Left lung (tissue), 14 donors: ENCODE measurements at places on chromosomes 7 and 10. TPM values are rescaled to one million over a fixed set of nuclear protein-coding genes. Genes with fewer than 3 reads are reported as not detected.

GRCh38 chr7:104927055-104927454 lies 87.0 kb upstream of the KMT2E start:
- no peak for DNase-seq

- no peak for DNase-seq
These were observed 109.3 kb downstream of the GATA3 start for GRCh38 chr10:8163824-8164223.

DNA sequence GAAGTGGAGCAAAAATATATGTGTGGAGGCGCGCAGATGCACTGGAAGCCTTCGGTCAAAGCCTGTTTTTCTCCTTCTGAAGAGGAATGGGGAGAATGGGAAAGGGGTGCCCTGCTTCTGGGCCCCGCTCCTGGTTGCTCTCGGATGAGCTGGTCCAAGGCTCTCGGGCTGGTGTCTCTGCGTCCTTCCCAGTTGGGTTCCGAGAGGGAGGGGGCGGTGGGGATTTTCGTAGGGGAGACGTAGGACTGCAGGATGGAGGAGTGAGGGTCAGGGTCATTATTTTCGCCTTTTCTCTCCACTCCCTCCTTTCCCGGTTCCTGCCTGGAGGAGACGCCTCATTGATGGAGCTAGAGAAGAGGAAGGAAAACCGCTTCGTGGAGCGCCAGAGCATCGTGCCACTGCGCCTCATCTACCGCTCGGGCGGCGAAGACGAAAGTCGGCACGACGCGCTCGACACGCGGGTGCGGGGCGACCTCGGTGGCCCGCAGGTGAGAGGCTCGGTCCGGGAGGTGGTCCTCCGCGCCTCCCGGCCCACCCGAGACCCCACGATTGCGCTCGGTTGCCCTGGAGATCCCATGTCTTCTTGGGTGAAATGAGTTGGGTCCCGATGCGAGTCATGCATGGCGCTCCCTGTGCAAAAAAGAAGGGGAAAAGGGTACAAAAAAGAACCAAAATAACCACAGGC lies 790 bp downstream of the ADAM22 start:
- peak; percentile 70 for DNase-seq

DNA sequence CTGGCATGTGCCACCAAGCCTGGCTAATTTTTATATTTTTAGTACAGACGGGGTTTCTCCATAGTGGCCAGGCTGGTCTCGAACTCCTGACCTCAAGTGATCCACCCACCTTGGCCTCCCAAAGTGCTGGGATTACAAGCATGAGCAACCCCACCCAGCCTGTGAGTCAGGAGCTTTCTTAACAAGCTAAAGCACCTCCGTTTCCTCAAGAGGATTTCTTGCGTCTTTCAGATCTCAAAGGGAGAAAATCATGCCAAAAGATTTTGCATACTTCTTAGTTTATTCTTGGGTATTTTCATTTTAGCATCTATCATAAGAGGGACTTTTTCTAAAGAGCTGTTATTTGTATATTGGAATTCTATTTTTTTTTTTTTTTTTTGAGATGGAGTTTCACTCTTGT lies 47.9 kb upstream of the FOXK1 start:
- no peak for DNase-seq

The VWA2 gene
- total RNA-seq = 18.9 TPM

DNA sequence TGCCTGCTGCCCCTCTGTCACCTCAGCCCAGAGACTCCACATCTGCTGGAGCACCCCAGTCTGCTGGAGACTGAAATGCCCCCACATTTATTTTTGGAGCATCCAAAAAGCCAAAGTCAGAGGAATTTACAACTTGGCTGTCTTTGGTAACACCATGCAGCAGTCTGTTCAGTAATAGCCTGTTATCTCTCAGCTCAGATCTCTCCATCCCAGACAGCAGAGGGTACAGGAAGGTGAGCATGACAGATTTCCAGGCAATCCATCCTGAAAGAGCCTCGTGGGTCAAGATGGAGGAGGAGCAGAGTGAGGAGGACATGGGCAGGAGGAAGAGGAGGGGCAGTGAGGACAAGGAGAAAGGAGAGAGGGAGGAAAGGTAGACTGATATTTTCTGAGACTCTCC lies 55.9 kb downstream of the GRID1 start:
- DNase-seq = no peak

DNA sequence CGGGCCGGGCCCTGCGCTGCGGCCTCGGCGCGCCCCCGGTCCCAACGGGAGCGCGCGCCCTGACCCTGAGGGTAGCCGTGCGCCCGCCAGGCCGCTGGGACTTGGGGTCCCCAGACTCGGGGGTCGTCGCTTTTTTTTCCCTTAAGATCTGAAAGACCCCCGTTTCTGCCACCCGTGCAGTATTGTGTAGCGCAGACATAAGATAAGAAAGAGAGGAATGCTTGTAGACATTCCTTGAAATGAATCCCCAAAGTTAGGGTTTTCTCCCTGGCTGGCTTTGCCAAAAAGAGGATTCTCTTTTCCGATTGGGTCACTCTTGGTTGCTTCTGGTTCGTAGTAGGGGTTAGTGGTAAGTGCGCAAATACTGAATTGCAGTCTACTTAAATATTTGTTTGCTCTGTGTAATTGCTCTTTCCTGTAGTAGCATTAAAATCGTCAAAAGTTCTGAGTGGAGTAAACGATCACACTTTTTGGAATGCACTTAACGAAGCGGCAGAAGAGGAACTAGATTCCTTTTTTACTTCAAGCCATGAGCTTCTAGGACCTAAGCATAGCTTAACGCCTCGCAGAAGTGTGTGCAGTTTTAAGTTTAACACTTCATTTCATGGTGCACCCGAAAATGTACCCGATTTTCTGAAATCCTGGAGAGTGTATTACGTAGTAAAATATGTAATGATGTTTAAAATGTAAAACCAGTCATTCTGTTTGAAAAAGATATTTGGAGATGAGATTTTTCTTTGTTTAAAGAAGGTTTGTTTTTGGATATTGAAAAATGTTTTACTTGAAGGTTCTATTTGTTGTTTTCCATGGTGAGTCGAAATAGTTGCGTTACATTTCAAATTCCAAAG lies 1.3 kb downstream of the CUL1 start:
- DNase-seq = peak; percentile 48

DNA sequence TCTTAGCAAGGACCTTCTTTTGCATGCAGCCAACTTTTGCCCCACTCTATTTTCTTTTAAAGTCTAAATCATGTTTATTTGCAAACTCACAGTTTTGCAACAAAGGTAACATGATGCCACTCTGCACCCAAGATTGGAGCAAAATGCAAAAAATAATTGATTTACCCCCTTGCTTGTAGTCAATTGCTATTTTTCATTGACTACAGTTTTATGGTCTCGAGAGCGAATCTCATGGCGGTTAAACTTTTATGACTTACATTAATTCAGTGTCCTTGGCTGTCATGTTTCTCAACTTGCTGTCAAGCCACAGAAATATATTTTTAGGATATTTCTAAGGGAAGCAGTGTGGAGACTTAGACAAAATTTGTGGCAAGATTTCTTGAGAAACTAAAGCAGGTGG lies 110.0 kb upstream of the JCAD start:
- no peak for DNase-seq

The KAZALD1 gene
- total RNA-seq = 7.1 TPM
